ENCODE measurements at places on chromosomes 1 and 21.

GRCh38 chr1:24806588-24806987 lies 61.3 kb downstream of the CLIC4 start:
- no peak for DNase-seq

DNA sequence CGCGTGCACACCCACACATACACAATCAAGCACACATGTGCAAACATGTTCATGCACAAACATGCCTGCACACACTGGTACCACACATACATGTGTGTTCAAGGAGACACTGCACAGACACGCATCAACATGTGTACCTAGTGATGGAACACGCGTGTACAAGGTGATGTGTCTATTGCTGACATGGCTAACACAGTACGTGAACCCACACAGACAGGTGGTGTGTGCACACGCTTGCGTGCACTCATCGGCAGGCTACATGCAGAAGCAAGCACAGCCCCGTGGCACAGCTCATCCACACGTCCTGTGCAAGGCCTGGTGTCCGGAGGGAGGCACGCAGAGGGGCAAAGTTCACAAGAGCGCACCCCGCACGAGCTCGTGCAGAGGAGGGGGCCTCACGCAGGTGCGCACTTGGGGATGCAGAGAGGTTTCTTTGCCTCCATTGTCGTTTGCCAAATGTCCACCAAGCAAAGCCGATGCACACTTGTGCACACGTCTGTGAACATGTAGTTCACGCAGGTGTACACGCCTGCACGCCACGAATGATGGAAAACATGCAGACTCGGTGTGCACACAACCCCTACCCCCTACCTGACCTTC lies 969 bp downstream of the ACAP3 start:
- no peak for DNase-seq

DNA sequence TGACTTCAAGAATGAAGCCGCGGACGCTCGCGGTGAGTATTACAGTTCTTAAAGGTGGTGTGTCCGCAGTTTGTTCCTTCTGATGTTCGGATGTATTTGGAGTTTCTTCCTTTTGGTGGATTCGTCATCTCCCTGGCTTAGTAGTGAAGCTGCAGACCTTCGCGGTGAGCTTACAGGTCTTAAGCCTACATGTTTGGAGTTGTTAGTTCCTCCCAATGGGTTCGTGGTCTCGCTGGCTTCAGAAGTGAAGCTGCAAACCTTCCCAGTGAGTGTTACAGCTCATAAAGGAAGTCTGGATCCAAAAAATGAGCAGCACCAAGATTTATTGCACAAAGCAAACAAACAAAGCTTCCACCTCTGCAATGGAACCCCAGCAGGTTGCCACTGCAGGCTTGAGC lies 14.7 kb downstream of the LDLRAD1 start:
- DNase-seq, result no peak

DNA sequence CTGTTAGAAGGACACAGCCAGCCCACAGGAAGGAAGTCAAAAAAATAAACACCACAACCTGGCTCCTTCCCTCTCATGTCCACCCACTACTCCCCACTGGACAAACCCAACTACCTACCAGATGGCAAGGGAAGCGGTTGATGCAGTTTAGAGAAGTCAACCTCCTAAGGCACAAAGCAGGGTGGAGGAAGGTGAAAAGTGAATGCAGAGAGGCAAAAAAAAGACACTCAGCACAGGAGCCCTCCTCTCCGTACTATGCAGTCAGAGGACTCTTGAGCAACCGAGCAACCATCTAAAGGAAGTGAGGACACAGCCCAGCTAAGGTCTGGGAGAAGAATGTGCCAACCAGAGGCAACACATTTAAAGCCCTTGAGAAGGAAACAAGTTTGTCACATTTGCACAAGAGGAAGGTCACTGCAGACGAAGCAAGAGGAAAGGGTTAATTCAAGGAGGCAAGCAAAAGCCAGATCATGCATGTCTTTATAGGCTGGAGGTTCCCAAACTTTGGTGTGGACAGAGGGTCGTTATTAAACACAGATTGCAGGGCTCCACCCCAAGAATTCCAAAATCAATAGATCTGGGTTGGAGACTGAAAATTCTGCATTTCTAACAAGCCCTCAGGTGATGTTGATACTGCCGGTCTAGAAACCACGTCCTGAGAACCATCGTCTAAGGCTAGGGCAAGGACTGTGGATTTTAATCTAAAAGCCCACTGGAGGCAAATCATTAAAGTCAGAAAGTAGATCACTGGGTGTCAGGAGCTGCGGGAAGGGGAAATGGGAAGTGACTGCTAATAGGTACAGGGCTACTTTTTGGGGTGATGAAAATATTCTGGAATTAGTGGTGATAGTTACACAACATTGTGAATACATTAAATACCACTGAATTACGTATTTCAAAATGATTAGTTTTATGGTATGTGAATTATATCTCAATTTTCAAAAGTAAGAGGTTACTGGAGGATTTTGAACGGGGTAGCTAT lies 19.7 kb downstream of the TP53BP2 start:
- no peak for DNase-seq

DNA sequence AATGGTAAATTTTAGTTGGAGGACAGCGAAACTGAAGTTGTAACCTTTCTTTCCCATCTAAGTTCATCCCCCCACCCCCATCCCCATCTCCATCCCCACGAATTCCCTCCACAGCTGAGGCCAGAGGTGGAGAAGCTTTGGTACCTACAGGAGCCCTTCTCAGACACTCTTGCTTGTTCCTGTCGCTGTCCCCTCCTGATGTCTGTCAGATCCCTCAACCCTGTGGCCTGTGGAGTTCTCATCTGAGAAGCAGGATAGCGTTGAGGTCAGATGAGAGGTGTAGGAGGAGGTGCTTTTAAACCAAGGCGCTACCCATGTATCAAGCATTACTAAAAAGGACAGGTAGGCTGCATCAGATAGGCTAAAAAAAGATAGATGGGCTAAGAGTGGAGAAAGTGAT lies 769 bp downstream of the NTPCR start:
- DNase-seq, result no peak

DNA sequence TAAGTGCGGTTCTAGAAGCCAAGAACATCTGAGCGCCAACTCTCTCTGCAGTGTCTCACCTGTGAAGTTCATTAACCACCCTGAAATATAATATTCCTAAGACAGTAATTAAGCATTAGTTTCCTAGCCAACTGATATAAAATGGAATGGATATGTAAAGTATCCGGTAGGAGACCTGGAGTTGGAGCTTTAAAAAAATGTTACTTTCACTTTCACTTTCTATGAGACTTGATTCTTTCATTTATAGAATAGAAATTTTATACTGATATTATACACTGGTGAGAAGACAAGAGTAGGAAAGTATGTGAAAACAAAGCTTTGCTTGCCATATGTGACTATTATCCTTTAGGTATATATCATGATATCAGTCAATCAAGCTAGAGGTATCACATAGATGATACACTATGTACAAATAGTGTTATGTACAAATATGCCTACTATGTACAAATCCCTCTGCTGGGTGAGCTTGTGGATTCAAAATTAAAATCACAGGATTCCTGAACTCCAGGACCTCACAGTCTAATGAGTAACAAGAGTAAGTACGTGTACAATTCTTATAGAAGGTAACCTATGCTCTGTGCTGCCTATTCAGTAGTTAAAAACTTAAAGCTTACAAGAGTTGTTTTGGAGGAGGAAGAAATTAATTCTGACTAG lies 934.2 kb downstream of the TTLL7 start:
- DNase-seq, result no peak

GRCh38 chr1:149885339-149886120 lies 13.8 kb upstream of the BOLA1 start:
- peak; percentile 53 for DNase-seq

- no peak for DNase-seq
These were observed 135.1 kb downstream of the ACTL8 start for GRCh38 chr1:17890056-17890814.

DNA sequence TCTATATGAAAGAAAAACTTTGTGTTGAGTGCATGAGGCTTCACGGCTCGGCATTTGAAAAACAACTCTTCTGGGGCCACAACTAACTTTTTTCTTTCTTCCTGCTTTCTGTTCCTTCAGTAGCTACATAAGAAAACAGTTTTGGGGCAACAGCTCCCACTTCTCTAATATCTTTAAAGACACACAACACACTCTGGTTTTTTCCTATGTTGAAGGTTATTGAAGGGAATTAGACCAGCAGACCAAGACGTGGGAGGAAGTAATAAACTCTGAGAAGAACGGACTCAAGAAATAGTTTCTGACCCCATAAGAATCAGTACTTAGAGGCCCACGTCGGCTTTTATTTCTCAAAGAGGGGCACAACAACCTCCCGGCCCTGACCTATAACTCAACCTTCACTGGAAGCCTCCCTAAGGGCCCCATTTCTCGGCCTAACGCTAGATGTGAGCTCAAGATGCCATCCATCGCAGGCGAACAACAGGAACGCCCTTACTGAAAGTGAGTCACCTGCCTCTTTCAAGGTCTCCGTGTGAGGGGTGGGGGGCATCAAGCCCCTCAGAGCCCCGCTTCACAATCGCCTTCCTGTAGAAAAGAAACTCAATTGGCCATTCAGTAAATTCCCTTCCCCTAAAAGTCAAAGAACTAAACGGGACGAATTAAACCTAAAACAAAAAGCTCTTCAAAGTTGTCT lies 844 bp downstream of the ZMYM6 start:
- DNase-seq, result no peak

DNA sequence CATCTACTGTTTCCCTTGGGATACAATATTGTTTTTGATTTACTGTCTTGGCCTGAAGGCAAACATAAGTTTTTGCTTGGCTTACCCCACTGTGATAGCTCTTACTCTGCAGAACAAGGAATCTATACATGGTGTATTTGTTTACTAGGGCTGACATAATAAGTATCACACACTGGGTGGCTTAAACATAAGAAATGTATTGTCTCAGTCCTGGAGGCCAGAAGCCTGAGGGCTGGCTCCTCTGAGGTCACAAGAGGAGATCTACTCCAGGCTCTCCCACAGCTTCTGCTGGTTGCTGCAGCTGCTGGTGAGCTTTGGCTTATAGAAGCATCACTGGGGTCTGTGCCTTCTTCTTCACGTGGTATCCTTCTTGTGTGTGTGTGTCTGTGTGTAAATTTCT lies 30.7 kb upstream of the IGSF5 start:
- no peak for DNase-seq

DNA sequence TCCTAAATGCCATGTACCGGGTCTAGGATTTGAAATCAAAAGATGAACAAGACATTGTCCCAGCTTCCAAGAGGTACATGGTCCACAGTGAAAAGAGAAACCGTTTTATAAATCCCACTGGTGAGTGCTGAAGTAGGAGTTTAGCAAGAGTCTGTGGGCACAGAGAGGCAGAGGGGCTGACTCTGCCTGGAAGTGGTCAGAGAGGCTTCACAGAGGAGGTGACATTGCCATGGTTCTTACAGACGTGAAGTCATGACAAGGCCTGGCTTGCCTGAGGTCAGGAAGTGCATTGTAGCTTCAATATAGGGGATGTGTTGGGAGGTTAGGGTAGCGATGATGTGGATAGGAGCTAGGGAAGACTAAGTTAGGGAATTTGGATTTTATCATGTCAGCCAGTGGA lies 28.4 kb downstream of the MAPKAPK2 start:
- no peak for DNase-seq

DNA sequence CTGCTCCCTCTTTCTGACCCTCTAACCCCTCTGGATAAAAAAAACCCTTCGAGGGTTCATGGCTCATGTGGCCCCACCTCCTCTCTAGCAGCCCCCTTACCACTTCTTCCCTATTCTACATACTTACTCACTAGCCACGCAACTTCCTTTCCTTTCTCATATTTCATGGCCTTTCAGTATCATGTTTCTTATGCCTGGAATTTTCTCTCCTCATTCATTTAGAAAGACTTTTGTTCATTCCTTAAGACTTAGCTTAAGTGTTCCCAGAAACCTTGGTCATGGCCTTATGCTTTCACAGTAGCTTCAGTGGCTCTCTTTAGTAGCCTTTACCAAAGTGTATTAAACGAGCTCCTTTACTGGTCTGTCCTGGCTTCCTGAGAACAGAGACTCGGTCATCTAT lies 6.1 kb downstream of the ACP6 start:
- no peak for DNase-seq

DNA sequence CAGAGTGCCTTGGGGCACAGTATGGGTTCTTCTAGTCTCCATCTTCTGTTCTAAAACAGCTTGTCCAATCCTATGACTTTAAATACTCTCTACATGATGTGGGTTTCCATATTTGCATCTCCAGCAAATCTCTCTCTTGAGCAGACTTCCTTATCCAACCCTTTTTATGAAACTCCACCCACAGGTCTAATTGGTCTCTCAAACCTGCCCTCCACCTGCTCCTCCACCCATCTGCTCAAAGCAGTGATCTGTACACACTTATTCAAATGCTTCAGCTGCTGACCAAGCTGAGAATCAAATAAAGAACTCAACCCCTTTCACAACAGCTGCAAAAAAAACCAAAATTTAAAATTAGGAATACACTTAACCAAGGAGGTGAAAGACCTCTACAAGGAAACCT lies 11.5 kb downstream of the MCOLN2 start:
- DNase-seq, result no peak

DNA sequence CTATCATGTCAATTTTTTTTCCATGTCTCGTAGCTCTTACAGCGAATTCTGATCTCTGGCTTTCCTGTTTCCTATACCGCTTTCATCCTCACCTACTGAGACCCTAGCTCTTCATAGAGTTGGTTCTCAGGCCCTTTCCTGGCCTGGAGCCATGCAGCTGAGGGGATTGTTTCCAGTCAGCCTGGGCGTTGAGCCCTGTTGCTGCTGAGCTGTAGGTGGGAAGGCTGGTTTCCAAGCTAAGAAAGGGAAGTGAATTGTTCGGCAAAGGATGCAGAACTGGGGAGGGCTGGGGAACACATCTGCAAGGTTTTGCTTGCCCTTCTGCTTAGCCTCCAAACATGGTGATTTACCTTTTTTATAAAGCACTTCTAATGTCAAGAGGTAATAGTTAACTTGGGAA lies 41.5 kb downstream of the SPATA46 start:
- DNase-seq, result no peak

DNA sequence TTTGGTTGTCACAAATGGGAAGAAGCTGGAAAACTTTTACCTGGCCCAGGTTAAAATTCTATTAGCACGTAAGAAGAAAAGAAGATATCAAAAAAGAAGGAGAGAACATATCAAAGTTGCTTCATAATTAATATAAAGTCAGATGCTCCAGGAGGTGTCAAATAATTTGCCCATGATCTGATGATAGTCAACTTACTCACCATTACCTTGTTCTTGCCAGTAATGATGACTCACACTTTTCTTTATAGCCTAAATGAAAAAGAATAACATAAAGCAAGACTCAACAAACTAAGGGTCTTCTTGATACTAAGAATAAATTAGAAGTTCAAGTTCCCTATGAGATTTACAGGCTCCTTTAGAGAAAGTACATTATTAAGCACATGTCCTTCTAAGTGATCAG lies 580.4 kb downstream of the TTLL7 start:
- DNase-seq, result no peak

All from esophagus squamous epithelium (tissue), 5 donors.